HFF-Myc (cell line): ENCODE measurements at places on chromosomes 7 and 10.

- no peak for DNase-seq
Measured at GRCh38 chr7:55539380-55539779, 32.9 kb downstream of the VOPP1 start.

DNA sequence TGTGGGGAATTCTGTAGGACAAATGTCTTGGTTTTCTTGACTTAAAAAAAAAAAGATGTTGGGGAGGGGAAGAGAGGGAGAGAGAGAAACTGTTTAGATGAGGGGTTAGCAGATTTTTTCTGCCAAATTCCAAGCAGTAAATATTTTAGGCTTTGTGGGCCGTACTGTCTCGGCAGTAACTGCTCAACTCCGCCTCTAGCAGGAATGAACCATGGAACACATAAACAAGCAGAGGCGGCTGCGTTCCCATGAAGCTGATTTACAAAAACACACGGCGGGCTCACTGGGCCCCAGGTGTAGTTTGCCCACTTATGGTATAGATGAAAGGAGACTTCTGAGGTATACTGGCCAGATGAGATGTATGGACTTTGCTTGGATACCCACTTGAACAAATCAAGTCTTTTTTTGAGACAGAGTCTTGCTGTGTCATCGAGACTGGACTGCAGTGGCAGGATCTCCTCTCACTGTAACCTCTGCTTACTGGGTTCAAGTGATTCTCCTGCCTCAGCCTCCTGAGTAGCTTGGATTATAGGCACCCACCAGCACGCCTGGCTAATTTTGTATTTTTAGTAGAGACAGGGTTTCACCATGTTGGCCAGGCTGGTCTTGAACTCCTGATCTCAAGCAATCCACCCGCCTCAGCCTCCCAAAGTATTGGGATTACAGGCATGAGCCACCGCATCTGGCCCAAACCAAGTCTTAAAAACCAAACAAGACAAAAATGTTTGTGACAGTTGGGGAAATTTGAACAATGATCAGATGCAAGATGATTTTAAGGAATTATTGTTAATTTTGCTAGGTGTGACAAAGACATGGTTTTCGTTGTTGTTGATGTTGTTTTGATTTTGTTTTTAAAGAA is 9.7 kb upstream of the ADAMTS14 start:
- DNase-seq: no peak

GRCh38 chr10:61869041-61869675 is 32.3 kb upstream of the ARID5B start:
- no peak for DNase-seq

DNA sequence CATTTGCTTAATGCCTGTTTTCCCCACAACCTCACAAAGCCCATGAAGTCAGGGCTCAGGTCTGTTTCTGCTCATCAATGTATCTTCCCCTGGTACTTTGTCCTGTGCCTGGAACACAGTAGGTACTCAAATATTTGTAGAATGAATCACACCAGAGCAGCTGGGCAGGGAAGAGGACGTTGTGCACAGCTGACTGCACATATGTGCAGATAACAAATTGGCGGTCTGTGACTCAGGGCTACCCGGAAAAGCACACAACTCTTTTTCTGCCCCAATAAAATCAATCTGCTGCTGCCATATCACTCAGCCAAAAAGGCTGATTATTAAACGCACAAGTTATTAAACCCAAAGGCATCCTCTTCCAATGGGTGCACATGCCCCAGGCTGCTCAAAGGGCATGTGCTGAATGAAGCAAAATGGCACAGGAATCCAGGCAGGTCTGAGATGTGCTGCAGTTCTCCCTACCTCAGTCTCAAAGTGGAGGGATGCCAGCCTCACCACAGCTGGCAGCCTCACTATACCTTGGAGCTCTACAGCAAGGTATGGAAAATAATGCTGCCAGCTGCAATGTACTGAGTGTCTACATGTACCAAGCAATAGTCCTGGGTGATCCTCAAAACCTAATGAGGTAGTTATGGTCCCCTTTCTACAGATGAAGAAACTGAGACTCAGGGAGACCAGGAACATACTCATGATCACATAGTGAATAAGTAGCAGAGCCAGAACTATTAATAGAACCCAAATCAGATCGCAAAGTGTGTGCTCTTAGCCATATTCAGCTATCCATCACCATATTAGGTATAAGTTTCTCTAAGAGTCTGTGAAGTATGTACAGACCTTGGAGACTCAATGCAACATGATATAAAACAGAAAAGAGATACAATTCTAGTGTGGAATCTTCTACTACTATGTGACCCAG is 43.4 kb downstream of the SORBS1 start:
- DNase-seq: no peak

DNA sequence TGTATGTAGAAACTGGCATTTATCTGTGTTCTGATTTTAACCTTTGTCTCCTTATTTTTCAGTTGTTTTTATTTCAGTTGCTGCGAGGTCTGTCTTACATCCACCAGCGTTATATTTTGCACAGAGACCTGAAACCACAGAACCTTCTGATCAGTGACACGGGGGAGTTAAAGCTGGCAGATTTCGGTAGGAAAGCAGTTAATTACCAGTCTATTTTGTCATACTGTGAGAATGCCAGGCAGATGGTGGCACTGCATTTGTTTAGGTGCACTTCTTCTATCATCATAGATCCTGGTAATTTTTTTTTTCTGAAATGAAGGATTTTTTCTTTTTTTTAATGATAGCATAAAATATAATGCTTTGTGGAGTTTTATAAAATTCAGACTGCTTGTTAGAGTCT is 321.4 kb downstream of the CDK14 start:
- DNase-seq: no peak

- no peak for DNase-seq
Measured at GRCh38 chr7:22720791-22721786, 5.9 kb upstream of the IL6 start.

GRCh38 chr10:80493522-80494051 is 39.5 kb downstream of the TSPAN14 start:
- DNase-seq: no peak

DNA sequence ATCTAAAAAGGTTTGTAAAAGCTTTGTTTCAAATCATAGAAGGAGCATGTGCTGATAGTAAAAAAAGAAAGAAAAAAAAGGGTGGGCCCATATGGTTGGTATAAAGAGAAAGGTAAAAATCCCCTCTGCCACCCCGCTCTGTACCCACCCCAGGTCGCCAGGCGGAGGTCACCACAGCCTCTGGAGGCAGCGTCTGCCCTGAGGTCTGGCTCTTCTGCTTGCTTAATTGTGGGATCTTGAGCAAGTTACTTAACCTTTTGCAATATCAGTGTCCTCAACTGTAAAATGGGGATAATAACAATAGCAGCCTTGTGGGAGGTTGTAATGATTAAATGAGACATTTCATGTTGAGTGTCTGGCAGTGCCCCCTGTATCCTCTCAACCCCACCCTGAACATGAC is 10.7 kb upstream of the PCBD1 start:
- DNase-seq: no peak

DNA sequence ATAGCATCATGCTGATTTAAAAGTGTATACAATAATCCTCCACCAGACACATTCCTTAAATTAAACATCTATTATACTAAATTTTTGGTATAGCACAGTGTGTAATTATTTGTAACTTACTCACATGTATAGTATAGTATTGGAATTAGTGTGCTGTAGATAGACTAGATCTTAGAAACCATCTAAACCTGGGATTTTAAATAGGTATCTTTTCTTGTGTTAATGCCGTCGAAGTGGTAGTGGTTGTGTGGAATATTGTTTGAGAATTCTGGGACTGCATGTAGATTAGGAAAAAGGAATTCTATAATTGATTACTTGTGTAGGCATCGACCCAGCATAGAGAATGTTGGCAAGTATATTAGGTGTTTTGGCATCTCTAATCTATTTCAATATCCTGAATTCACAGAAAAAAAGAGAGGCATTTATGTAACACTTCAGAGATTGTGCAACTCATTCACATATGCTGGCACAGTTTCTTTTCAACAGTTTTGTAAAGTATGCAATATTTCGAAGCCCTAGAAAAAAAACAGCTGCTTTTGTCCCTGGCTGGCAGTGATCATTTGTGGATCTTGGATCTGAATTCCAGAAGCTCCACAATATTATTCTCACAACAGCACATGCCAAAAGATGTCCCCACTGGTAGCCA is 145.5 kb upstream of the AGR3 start:
- DNase-seq: no peak

GRCh38 chr10:61688551-61689308 is 26.0 kb downstream of the CABCOCO1 start:
- DNase-seq: no peak

- DNase-seq: peak; percentile 45
Measured at GRCh38 chr7:33757563-33758165, 147.7 kb upstream of the BMPER start.

DNA sequence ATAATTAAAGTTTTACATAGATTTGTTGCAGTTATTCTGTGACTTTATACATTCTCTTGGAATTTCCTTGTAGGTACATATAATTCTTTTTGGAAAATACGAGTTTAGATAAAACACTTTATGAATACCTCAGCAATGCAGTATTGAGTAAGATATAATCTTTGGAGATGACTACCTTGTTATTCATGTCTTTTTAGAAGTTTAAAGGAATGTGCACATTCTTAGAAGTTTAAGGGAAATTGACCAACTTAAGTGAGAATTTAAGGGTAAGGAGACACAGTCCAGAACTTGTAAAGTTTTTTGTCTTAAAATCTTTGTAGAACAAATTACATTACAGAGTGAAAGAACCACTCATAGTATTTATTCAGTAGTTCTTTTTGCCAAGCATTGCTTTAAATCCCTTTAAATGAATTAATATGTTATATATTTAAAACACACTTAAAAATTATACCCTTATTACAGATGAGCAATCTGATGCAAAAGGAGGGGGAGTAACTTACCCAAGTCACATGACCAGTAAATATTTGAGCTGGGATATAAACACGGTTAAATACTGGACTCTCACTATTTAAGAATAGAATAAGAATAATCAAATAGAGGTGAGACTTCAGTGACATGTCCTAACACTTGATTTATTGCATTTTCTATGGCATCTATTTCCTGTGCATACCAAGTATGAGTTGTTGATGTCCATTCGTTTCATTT is 139.5 kb upstream of the FERD3L start:
- no peak for DNase-seq

- DNase-seq: no peak
Measured at GRCh38 chr7:6056616-6057015, 25.4 kb downstream of the ANKRD61 start.

GRCh38 chr7:29360633-29361625 is 166.4 kb downstream of the CHN2 start:
- no peak for DNase-seq
